Effector memory CD8-positive, alpha-beta T cell (primary cell): ENCODE measurements at places on chromosomes 12 and 14.

DNA sequence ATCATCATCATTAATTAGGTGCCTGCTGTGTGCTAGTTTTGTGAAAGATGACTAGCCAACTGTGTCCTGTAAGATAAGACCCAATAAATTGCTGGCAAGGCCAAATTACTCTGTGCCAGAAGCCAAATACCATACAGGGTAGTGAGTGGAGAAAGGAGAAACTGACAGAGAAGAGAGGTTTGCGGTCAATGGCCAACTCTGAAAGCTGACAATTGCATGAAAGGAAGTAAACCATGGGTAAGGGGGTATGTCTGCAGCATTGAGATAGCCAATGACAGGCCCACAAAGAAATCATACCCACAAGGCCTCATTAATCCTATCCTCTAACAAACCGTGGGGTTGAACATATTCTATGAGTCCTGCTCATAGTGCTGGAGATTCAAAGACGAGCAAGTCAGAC, 236.6 kb upstream of the CCDC196 start:
- no peak overlapping the region for H3K27ac ChIP-seq
- no peak for DNase-seq
- no peaks in the 10 kb centered on the region for H3K4me1 ChIP-seq

- DNase-seq = no peak
- peaks cover 20% of the 10 kb centered on the region for H3K4me1 ChIP-seq
- H3K27me3 ChIP-seq = no peaks in the 10 kb centered on the region
Measured at GRCh38 chr12:47775100-47775911, 2.3 kb downstream of the SLC48A1 start.

DNA sequence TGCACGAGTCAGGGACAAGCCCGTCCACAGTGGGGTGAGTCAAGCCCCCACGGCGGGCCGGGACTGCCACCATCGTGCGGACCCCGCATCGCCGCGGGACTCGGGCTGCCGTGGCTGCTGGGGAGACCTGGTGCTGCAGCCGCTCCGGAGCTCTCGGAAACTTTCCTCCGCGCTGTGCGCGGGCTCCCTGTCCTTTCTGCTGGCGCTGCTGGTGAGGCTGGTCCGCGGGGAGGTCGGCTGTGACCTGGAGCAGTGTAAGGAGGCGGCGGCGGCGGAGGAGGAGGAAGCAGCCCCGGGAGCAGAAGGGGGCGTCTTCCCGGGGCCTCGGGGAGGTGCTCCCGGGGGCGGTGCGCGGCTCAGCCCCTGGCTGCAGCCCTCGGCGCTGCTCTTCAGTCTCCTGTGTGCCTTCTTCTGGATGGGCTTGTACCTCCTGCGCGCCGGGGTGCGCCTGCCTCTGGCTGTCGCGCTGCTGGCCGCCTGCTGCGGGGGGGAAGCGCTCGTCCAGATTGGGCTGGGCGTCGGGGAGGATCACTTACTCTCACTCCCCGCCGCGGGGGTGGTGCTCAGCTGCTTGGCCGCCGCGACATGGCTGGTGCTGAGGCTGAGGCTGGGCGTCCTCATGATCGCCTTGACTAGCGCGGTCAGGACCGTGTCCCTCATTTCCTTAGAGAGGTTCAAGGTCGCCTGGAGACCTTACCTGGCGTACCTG, 1.1 kb downstream of the PDE3A start:
- H3K4me1 ChIP-seq = peaks cover 7% of the 10 kb centered on the region
- peak overlapping the region; percentile 41 for H3K4me3 ChIP-seq
- H3K27ac ChIP-seq = no peak overlapping the region
- H3K27me3 ChIP-seq = peaks cover 44% of the 10 kb centered on the region

DNA sequence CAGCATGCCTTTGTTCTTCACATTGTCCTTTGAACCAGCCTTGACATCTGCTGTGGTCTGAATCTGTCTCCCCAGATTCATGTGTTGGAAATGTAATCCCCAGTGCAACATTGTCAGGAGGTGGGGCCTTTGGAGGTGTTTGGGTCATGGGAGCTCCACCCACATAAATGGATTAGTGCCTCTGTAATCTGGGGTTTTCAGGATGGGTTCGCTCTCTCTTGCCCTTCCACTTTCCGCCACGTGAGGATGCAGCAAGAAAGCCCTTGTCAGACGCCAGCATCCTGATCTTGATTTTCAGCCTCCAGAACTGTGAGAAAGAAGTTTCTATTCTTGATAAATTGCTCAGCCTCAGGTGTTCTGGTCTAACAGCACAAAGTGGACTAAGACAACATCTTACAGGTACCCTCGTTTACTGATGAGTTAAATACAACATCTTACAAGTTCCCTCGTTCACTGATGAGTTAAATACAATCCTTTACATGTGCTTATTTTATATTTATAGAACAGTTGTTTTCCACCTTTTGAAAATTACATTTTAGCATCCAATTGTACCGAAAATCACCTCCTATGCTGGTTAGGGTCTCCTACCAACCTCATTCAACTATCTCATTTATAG, 54.4 kb upstream of the RIMBP2 start:
- peaks cover 7% of the 10 kb centered on the region for H3K27me3 ChIP-seq
- DNase-seq = no peak
- no peak overlapping the region for H3K4me3 ChIP-seq
- no peak overlapping the region for H3K27ac ChIP-seq
- no peaks in the 10 kb centered on the region for H3K36me3 ChIP-seq

DNA sequence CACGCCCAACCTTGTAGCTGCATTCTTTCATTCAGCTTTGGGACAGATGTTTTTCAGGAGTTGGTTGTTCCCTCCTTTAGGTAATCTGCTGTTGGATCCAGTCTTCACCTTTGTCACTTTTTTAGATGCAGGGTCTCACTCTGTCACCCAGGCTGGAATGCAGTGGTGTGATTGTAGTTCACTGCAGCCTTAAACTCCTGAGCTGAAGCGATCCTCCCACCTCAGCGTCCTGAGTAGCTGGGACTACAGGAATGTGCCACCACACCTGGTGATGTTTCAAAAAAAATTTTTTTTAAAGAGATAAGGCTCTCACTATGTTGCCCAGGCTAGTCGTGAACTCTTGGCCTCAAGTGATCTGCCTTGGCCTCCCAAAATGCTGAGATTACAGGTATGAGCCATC, 164.3 kb downstream of the KTN1 start:
- H3K36me3 ChIP-seq = no peaks in the 10 kb centered on the region
- H3K27me3 ChIP-seq = no peaks in the 10 kb centered on the region
- H3K4me3 ChIP-seq = no peak overlapping the region

GRCh38 chr12:58731096-58731495, 189.2 kb downstream of the LRIG3 start:
- no peak overlapping the region for H3K27ac ChIP-seq
- no peaks in the 10 kb centered on the region for H3K27me3 ChIP-seq
- H3K4me3 ChIP-seq = no peak overlapping the region
- H3K4me1 ChIP-seq = no peaks in the 10 kb centered on the region
- no peak for DNase-seq

- DNase-seq = no peak
- no peak overlapping the region for H3K4me3 ChIP-seq
- peaks cover 10% of the 10 kb centered on the region for H3K4me1 ChIP-seq
- peaks cover 6% of the 10 kb centered on the region for H3K27me3 ChIP-seq
- no peaks in the 10 kb centered on the region for H3K36me3 ChIP-seq
- no peak overlapping the region for H3K27ac ChIP-seq
Measured at GRCh38 chr14:104680806-104681688, 8.4 kb upstream of the INF2 start.

- peaks cover 7% of the 10 kb centered on the region for H3K4me1 ChIP-seq
- H3K27ac ChIP-seq = no peak within 1 kb of the TSS
- peaks cover 70% of the 10 kb centered on the region for H3K27me3 ChIP-seq
- no peaks in the 10 kb centered on the region for H3K36me3 ChIP-seq
- no peak for DNase-seq
Measured at GRCh38 chr12:54588110-54588889, at the start of gene PPP1R1A. Gene PPP1R1A, minus strand, starts transcription at chr12:54588659. Its CDS starts 171 bp downstream, at chr12:54588488.

GRCh38 chr14:49774106-49774505, 6.2 kb downstream of the KLHDC2 start:
- no peak overlapping the region for H3K27ac ChIP-seq
- no peak for DNase-seq
- H3K4me3 ChIP-seq = no peak overlapping the region
- peaks cover 9% of the 10 kb centered on the region for H3K4me1 ChIP-seq
- H3K27me3 ChIP-seq = no peaks in the 10 kb centered on the region

- H3K4me3 ChIP-seq = no peak overlapping the region
- no peak overlapping the region for H3K27ac ChIP-seq
- no peaks in the 10 kb centered on the region for H3K4me1 ChIP-seq
- no peak for DNase-seq
- peaks cover 39% of the 10 kb centered on the region for H3K36me3 ChIP-seq
Measured at GRCh38 chr12:124952801-124953200, 36.1 kb downstream of the DHX37 start.

- peaks cover 25% of the 10 kb centered on the region for H3K27me3 ChIP-seq
- no peak for DNase-seq
- H3K36me3 ChIP-seq = peaks cover 5% of the 10 kb centered on the region
- peak overlapping the region; percentile 31 for H3K27ac ChIP-seq
- peaks cover 43% of the 10 kb centered on the region for H3K4me1 ChIP-seq
Measured at GRCh38 chr12:123934016-123934620, 38.5 kb downstream of the CCDC92 start.

DNA sequence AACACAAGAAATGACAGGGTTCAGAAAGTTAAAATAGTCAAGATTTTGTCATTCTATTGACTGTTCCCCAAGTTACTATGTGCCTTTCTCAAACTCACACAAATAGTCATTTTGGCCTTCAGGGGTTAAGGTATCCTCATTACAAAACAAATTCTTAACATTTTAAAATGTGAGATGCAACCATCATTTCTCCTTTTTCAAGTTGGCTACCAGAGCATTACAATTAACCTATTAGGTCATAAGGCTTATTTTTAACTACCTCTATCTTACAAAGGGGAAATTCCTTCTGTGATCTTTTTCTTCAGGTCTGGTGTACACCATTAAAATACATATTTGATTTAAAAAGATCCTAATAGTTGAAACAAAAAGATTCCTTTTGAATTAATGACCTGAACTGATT, 61.2 kb downstream of the SLC38A1 start:
- peaks cover 38% of the 10 kb centered on the region for H3K4me1 ChIP-seq
- H3K36me3 ChIP-seq = peaks cover 95% of the 10 kb centered on the region
- H3K27ac ChIP-seq = peak overlapping the region; percentile 44
- H3K27me3 ChIP-seq = no peaks in the 10 kb centered on the region
- no peak overlapping the region for H3K4me3 ChIP-seq

- no peak for DNase-seq
- no peak overlapping the region for H3K4me3 ChIP-seq
- H3K27me3 ChIP-seq = no peaks in the 10 kb centered on the region
- no peaks in the 10 kb centered on the region for H3K4me1 ChIP-seq
- H3K27ac ChIP-seq = no peak overlapping the region
- H3K36me3 ChIP-seq = no peaks in the 10 kb centered on the region
Measured at GRCh38 chr12:1355396-1355795, 239.0 kb downstream of the FBXL14 start.

- peak overlapping the region; percentile 68 for H3K27ac ChIP-seq
- peaks cover 10% of the 10 kb centered on the region for H3K4me1 ChIP-seq
- H3K27me3 ChIP-seq = no peaks in the 10 kb centered on the region
- H3K36me3 ChIP-seq = no peaks in the 10 kb centered on the region
- DNase-seq = peak; percentile 71
- peak overlapping the region; percentile 79 for H3K4me3 ChIP-seq
Measured at GRCh38 chr14:21191809-21192446, 36.1 kb upstream of the OR5AU1 start.

- peak overlapping the region; percentile 61 for H3K4me3 ChIP-seq
- H3K27me3 ChIP-seq = no peaks in the 10 kb centered on the region
- H3K36me3 ChIP-seq = peaks cover 58% of the 10 kb centered on the region
- DNase-seq = peak; percentile 27
- peak overlapping the region; percentile 92 for H3K27ac ChIP-seq
Measured at GRCh38 chr12:96236221-96236822, 42.1 kb downstream of the ELK3 start.

DNA sequence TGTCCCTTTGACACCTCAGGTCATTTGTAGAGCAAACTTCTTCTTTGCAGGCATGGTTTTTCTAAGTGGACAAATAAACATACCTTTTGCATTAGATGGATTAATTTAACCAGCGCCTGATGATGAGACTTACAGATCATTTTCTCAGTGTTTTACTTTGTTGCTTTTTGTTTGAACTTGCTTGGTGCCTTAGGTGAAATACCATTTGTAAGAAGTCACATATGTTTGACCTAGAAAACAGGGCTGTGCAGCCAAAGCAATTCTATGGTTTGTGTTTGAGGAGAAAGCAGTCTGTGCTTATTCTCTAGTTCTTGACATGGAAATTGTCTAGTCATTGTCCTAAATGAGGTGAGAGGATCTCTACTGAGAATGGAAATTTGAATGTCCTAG, 111.1 kb downstream of the DIP2B start:
- H3K4me3 ChIP-seq = no peak overlapping the region
- DNase-seq = no peak
- peaks cover 7% of the 10 kb centered on the region for H3K4me1 ChIP-seq
- H3K27ac ChIP-seq = no peak overlapping the region
- H3K36me3 ChIP-seq = peaks cover 4% of the 10 kb centered on the region
- no peaks in the 10 kb centered on the region for H3K27me3 ChIP-seq

- peaks cover 27% of the 10 kb centered on the region for H3K4me1 ChIP-seq
- H3K4me3 ChIP-seq = peak overlapping the region; percentile 65
- peak overlapping the region; percentile 87 for H3K27ac ChIP-seq
- H3K27me3 ChIP-seq = no peaks in the 10 kb centered on the region
- no peak for DNase-seq
Measured at GRCh38 chr14:55124774-55125386, 4.2 kb upstream of the LGALS3 start.

- peaks cover 19% of the 10 kb centered on the region for H3K4me1 ChIP-seq
- DNase-seq = no peak
- H3K27me3 ChIP-seq = peaks cover 6% of the 10 kb centered on the region
- H3K36me3 ChIP-seq = peaks cover 7% of the 10 kb centered on the region
- peak overlapping the region; percentile 65 for H3K4me3 ChIP-seq
Measured at GRCh38 chr12:94123127-94123526, 25.2 kb upstream of the PLXNC1 start.

GRCh38 chr12:87756111-87756510, 273.1 kb downstream of the C12orf50 start:
- no peaks in the 10 kb centered on the region for H3K4me1 ChIP-seq
- no peaks in the 10 kb centered on the region for H3K36me3 ChIP-seq
- H3K27me3 ChIP-seq = no peaks in the 10 kb centered on the region
- H3K4me3 ChIP-seq = no peak overlapping the region

GRCh38 chr12:65465766-65466547, 187.5 kb downstream of the MSRB3 start:
- H3K36me3 ChIP-seq = no peaks in the 10 kb centered on the region
- H3K27ac ChIP-seq = no peak overlapping the region
- no peak overlapping the region for H3K4me3 ChIP-seq
- H3K4me1 ChIP-seq = no peaks in the 10 kb centered on the region
- no peaks in the 10 kb centered on the region for H3K27me3 ChIP-seq

DNA sequence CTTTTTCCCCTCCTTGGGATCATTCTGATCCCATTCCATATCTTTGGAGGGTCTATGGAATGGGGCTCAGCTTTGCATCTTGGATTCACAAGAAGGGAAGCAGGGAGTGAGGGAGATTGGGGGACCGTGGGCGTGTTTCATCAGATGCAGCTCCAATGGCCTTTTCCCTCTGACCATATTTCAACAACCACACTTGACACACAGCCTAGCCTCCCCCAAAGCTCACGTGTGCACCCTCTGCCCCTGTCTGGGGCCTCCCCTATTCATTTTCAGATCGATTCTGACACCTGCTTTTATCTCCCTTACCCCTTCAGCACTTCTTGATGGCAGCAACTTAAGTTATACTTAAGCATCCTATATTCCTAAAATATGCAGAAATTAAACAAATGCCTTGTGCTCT, 126.6 kb downstream of the CHST11 start:
- H3K27me3 ChIP-seq = no peaks in the 10 kb centered on the region
- H3K36me3 ChIP-seq = no peaks in the 10 kb centered on the region
- H3K4me1 ChIP-seq = peaks cover 59% of the 10 kb centered on the region
- peak overlapping the region; percentile 50 for H3K27ac ChIP-seq

- peak; percentile 55 for DNase-seq
- H3K27ac ChIP-seq = peak overlapping the region; percentile 33
- H3K4me3 ChIP-seq = no peak overlapping the region
- no peaks in the 10 kb centered on the region for H3K27me3 ChIP-seq
Measured at GRCh38 chr12:4148418-4149056, 125.0 kb upstream of the CCND2 start.
